ENCODE measurements at places on chromosomes 1 and 21.

DNA sequence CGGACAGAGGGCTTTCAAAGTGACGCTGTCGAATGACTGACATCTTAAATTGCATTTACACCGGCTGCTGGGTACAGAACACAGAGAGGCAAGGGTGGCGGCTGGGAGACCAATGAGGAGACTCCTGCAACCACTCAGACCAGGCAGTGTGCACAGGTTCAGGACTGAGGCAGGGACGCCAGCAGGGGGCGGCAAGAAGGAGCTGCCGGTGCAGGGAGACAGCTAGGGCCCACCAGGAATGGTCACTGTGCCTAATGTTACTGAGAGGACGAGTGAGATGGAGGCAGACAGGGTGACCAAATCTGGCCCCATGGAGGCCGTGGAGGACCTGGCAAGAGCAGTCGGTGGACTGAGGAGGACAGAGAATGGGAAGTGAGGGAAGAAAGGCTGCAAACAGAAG lies 23.5 kb downstream of the GLIS1 start:
- DNase-seq = peak; percentile 7

DNA sequence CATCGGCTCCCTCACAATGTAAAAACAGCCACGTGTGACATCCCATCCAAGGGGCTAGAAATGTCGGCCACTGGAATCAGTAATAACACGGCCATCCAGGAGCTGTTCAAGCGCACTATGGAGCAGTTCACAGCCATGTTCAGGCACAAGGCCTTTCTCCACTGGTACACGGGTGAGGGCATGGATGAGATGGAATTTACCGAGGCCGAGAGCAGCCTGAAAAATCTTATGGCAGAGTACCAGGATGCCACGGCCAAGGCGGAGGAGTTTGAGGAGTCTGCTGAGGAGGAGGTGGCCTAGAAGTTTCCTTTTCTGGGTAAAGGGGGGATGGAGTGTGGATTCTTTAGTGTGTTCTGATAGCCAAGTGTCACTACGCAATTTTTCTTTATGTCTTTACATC lies 61.1 kb upstream of the MAP1LC3C start:
- no peak for DNase-seq

DNA sequence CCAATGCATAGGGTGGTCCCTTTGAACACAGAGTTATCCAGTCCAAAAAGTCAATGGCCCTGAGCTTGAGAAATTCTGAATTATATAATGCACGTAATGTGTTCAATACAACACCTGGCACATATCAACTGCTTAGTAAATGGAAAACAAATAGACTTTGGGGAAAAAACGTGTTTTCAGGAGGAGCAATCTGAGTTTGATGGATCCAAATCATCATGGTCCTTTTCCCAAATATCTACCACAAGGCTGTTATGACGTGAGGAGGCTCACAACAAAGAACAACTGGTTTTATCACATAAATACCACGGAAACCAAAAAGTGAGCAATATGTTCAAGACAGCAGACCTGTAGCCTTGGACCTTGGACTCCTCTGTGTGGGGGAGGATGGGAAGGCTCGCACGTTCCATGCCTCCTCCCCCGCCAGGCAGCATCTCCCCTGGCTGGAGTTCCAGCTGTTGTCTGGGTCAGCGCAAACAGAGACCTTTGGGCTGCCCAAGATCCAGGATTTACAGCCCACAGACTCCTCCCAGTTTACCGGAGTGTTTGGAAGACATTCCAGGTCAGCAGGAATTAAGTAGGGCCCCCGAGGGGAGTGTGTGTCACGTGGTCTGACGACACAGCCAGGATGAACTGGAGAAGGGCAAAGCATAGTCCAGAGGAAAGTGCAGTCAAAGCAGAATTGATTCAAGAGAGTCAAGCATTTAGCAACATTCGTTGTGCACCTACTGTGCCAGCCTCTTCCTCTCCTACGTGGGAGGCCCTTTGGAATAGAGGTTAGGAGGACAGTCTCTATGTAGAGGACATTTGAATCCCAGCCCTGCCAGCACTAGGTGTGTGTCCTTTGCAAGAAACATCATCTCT lies 32.2 kb upstream of the MED18 start:
- no peak for DNase-seq

DNA sequence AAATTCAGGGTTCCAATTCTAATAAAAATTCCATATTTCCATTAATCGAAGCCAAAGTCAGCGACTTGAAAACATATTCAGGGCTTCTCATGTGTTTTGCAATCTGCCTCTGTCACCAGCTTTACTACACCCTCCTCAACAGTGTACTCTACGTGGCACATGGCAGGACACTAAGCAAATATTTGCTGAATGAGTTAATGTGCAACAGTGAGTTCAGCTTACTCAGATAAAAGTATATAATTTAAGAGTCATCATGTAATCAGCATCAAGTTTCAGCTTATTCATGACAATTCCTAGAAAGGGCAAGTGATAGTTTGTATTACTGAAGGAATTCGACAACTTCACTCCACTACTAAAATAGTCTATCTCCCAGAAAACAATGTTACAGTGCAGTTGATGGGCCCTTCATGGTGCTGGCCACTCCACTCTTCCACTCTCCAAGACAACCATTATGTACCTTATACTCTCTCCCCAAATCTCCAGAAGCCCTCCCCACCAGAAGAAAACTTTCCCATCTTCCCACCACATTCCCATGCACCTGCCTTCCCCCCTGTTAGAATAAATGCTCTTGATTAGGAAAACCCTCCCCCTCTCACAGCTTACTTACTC lies 97.3 kb downstream of the TTLL7 start:
- DNase-seq = peak; percentile 22

DNA sequence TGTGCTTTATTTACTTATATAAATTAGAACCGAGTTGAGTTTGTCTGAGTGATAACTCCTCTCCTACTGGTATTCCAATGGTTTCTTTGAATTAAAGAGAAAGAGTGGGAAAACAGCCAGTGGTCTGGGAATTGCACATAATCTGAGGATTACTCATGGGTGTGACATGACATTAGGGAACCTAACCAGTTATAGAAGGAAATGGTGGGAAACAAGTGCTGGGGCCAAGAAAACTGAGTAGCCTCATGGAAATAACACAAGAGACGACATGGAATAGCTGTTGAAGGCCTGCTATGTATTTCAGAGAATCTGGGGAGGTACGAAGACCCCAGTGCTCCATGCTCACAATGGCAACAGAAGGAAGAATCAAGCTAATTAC lies 41.8 kb upstream of the LRRC52 start:
- DNase-seq = no peak

DNA sequence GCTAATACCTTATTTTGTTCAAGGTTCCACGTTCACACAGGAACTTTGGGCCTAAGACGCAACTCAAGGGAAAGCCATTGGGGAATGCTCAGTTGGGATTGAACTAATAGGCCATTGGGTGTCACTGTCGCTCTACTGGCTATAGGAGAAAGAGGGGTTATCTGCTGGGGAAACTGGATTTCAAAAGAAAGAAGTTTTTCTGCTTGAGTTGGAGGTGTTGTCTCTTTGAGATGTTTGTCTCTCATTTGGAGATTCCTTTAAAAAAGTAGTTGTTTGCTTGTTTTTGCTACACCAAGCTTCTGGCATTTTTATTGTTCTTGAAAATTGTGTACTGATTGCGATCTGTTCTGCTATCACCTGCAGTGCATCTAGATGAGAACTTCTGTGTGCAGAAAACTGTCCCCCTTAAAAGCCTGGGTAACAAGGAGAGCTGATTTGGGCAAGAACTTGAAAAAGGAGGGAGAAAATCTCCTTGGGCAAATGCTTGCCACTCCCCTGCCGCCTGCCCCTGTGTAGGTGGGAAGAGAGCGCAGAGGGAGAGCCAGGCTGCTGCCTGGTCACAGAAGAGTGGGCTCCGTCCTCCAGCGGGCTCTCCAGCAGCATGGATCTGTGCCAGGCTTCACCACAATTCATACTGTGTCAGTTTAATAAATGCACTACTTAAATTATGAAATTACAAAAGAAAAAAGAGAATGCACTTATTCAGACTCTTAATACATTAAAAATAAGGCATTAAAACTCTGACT lies 39.9 kb downstream of the PEX14 start:
- DNase-seq = peak; percentile 86

- no peak for DNase-seq
Measured at GRCh38 chr1:82587371-82587770, 786.6 kb downstream of the ADGRL2 start.

DNA sequence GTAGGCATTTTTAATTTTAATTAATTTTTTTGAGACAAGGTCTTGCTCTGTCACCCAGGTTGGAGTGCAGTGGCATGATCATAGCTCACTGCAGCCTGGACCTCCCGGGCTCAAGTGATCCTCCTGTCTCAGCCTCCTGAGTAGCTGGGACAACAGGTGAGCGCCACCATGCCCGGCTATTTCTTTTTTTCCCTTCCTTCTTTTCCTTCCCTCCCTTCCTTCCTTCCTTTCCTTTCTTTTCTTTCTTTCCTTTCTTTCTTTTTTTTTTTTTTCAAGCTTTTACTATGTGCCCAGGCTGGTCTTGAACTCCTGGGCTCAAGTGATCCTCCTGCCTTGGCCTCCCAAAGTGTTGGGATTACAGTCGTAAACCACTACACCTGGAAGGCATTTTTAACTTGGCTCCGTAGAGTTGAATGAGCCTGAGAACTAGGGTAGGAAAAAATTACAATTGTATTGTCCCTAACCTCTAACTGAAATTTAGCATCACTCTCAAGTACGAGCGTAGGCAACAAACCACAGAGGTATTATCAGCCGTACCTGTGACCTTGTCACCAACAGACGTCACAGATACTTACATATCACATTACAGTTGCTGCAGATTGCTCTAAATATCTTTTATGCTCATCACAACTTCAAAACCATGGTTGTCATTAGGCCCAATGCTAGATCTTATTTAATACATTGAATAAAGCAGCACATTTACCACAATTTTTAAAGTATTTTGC lies 8.0 kb downstream of the RUNX3 start:
- DNase-seq = no peak

GRCh38 chr1:183331091-183331742 lies 87.0 kb downstream of the NMNAT2 start:
- no peak for DNase-seq

- no peak for DNase-seq
Measured at GRCh38 chr1:232501854-232502253, 128.1 kb downstream of the SIPA1L2 start.

DNA sequence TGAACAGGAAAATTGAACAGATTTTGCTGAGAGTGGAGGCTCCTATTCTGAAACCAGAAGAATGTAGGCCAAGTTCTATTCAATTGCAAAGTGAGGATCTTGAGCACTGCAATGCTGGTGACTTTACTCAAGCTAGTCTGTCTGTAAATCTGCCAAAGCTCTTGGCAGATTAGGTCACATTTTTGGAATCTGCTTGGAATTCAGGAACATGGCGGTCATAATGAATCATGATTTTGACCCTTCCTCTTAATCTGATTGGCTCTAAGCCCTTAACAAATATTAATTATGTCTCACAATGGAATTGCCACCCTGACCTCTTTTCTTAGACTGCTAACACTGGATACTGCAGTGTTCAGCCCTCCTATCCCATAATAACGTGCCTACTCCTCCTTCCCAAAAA lies 7.2 kb upstream of the GNG12 start:
- peak; percentile 33 for DNase-seq

DNA sequence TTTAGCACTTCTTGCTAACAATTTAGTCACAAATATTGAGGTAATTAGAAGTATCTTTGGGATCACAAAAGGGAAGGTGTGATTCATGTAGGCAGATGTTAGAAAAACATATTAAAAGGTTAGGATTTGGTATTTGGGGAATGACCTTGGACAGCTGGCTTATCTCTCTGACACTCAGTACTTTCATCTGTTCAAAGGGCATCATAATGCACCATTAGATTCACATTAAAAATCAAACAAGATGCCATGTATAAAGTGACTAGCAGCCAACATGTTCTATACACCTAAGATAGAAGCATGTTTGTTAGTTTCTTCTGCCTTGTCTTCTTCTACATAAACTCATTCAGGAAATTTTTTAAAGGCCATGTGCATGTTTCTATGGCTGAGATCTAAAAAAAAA lies 56.5 kb upstream of the ESRRG start:
- no peak for DNase-seq

DNA sequence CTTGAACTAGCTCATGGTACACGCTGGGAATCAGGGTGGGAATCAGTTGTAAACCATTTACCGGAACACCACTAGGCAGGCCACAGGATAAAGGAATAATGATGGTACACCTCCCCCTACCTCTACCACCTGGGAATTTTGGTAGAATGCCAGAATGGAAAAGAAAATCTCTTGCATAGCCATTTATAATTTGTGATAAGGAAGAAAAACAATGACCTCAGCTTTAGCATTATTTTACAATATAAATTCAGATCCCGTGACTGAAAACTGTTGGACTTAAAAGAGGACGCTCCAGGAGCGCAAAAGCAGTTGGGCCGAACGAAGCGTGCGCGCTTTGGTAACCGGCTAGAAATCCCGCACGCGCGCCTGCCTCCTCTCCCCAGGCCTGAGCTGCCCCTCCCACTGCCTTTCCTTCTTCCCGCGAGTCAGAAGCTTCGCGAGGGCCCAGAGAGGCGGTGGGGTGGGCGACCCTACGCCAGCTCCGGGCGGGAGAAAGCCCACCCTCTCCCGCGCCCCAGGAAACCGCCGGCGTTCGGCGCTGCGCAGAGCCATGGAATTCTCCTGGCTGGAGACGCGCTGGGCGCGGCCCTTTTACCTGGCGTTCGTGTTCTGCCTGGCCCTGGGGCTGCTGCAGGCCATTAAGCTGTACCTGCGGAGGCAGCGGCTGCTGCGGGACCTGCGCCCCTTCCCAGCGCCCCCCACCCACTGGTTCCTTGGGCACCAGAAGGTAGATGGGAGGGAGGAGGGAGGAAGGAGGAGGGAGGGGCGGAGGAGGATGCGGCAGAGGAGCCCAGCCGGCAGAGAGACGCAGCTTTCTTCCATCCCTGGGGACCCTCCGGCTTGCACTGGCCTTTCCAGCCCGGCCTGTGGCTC lies at the start of gene CYP4X1:
Gene CYP4X1 (plus strand): TSS at position 402 of the 873 bp plus-strand sequence. CDS start 149 bp downstream, at position 551.
- DNase-seq = no peak

GRCh38 chr1:87299661-87300060 lies 29.0 kb upstream of the LMO4 start:
- no peak for DNase-seq

GRCh38 chr1:177311586-177311985 lies 140.8 kb downstream of the BRINP2 start:
- no peak for DNase-seq

GRCh38 chr1:206814716-206815341 lies 42.5 kb upstream of the IL10 start:
- DNase-seq = peak; percentile 19

DNA sequence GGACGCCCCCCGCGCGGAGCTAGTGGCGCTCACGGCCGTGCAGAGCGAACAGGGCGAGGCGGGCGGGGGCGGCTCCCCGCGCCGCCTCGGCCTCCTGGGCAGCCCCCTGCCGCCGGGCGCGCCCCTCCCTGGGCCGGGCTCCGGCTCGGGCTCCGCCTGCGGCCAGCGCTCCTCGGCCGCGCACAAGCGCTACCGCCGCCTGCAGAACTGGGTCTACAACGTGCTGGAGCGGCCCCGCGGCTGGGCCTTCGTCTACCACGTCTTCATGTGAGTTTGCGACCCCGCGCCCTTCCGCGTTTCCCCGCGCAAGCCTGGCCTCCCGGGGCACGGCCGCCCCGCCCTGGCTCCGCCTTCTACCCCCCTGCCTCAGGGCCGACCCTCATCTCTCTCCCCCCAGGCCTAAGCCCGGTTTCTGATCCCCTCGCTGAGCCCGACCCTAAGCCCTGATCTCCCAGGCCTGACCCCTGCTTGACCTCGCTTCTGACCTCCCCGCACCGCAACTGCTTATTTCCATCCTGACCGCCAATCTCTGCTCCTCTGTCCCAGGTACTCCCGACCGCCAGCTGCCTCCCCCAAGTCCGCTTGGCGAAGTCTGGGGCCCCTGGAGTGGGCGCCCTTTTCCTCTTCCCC lies 669 bp downstream of the KCNQ4 start:
- no peak for DNase-seq
